ENCODE measurements at places on chromosomes 1 and 21. TPM values are rescaled to one million over a fixed set of nuclear protein-coding genes. Genes with fewer than 3 reads are reported as not detected.

The CHODL gene
- under 0.01 TPM for total RNA-seq

The ZBED6 gene
- 16.1 TPM for total RNA-seq

The AMPD2 gene
- 61.5 TPM for total RNA-seq

The NECAP2 gene
- 85.1 TPM for total RNA-seq

The GPR25 gene
- not detected for total RNA-seq

The ELOA gene
- total RNA-seq, result 44.4 TPM

The PADI2 gene
- not detected for total RNA-seq

The RHBDL2 gene
- total RNA-seq, result 0.36 TPM

The FMN2 gene
- 50.0 TPM for total RNA-seq
